ENCODE measurements at places on chromosomes 1 and 21. TPM values are rescaled to one million over a fixed set of nuclear protein-coding genes. Genes with fewer than 3 reads are reported as not detected.

- no peaks in the 10 kb centered on the region for H3K36me3 ChIP-seq
- peak overlapping the region; percentile 33 for H3K4me3 ChIP-seq
- peaks cover 30% of the 10 kb centered on the region for H3K4me1 ChIP-seq
These were observed 14.9 kb downstream of the ZBTB18 start for GRCh38 chr1:244065960-244066388.

DNA sequence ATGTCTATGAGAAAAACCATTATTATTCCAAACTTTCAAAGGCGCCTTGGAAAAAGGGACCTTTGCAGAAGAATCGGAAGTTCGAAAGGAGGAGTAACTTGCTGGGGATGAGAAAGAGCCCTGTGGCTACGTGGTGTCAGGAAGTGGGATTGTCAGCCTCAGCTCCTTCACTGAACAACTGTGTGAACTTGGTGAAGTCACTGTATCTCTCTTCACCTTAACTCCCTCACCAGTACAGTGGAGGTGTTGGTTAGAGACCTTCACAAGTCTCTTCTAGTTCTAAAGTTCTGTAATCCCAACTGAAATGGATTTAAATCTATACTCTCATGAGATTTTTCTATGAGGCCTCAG lies 285.6 kb downstream of the CACNA1E start:
- H3K4me1 ChIP-seq, result no peaks in the 10 kb centered on the region
- DNase-seq, result no peak
- H3K4me3 ChIP-seq, result no peak overlapping the region
- peaks cover 2% of the 10 kb centered on the region for H3K27me3 ChIP-seq

- no peaks in the 10 kb centered on the region for H3K27me3 ChIP-seq
- H3K4me1 ChIP-seq, result peaks cover 24% of the 10 kb centered on the region
- H3K36me3 ChIP-seq, result no peaks in the 10 kb centered on the region
- peak within 1 kb of the TSS; percentile 36 for H3K4me3 ChIP-seq
These were observed at the start of gene SYTL1 for GRCh38 chr1:27341525-27342252. Gene SYTL1 (plus strand): TSS chr1:27342022. CDS start chr1:27345335, 3,313 bp downstream.

- peaks cover 15% of the 10 kb centered on the region for H3K4me1 ChIP-seq
- H3K36me3 ChIP-seq, result no peaks in the 10 kb centered on the region
- no peak for DNase-seq
- H3K4me3 ChIP-seq, result no peak overlapping the region
- peaks cover 8% of the 10 kb centered on the region for H3K27me3 ChIP-seq
These were observed 25.0 kb downstream of the KANK4 start for GRCh38 chr1:62294261-62294660.

- no peak for DNase-seq
- H3K36me3 ChIP-seq, result no peaks in the 10 kb centered on the region
- H3K4me1 ChIP-seq, result peaks cover 47% of the 10 kb centered on the region
- peak overlapping the region; percentile 64 for H3K27ac ChIP-seq
- peaks cover 2% of the 10 kb centered on the region for H3K27me3 ChIP-seq
These were observed 42.2 kb upstream of the TRABD2B start for GRCh38 chr1:48039088-48040054.

CD84 gene
- not detected for total RNA-seq

GRCh38 chr21:22342889-22343288 lies 1344.7 kb downstream of the NCAM2 start:
- H3K4me1 ChIP-seq, result no peaks in the 10 kb centered on the region
- H3K27me3 ChIP-seq, result no peaks in the 10 kb centered on the region
- no peak overlapping the region for H3K4me3 ChIP-seq

GRCh38 chr1:67749263-67749843 lies 64.4 kb downstream of the GADD45A start:
- no peaks in the 10 kb centered on the region for H3K27me3 ChIP-seq
- peaks cover 95% of the 10 kb centered on the region for H3K4me1 ChIP-seq
- peak overlapping the region; percentile 49 for H3K4me3 ChIP-seq
- no peak for DNase-seq

DNA sequence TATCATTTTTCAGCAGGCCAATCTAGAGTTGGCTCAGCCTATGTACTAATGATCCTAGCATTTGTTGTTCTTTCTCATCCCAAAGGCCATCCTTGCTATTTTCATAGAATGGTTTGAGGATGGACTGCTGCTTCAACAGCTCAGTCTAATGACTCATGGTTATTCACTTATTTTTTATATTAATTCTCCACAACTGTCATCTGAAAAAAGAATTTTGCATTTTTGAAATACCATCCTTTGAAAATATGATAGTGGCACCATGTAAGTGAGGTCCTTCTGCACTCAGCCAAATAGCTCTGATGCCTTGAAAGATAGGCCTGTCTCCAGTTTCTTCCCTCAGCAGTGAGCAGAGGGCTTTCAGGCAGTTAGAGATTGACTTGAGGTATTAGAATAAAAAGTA lies 377.5 kb downstream of the LMO4 start:
- DNase-seq, result no peak
- H3K36me3 ChIP-seq, result peaks cover 5% of the 10 kb centered on the region
- H3K4me3 ChIP-seq, result no peak overlapping the region
- no peak overlapping the region for H3K27ac ChIP-seq
- H3K4me1 ChIP-seq, result peaks cover 9% of the 10 kb centered on the region

GRCh38 chr1:87197156-87197555 lies 131.5 kb upstream of the LMO4 start:
- peaks cover 11% of the 10 kb centered on the region for H3K36me3 ChIP-seq
- no peak overlapping the region for H3K27ac ChIP-seq
- no peak for DNase-seq
- H3K4me3 ChIP-seq, result no peak overlapping the region

All from chondrocyte (in vitro differentiated cells).